Activated CD4-positive, alpha-beta T cell treated with anti-CD3 and anti-CD28 coated beads, Interleukin-2, amount 10 ng/mL, durations not matched to agents 24 days and 14 days (primary cell): ENCODE measurements at places on chromosomes 5 and 9.

DNA sequence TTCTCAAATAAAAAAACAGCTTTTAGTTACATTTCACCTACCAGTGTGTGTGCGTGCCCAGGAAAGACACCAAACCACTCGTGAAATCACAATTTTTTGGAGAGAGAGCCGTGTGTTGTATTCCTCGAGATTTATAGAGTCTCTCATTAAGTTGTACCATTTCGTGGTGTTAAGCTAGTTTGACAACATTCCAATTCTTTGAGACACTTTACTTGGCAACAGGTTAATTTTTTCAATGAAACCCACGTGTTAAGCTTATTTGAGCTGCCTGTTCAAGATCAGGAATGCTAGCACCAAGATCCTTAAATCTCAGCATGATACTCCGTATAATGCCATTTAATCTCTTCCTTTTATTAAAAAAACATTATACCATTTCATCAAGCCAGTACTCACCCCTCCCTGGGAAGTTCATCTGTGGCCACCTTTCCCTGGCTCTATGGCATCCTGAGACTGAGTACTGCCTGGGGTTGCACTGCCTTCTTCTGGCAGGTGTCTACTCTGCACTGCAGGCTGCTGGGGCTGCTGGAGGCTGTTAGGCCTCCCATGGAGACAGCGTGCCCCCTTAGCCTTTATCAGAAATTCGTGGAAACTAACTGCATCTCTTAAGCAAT, 143.7 kb downstream of the ARHGAP26 start:
- DNase-seq: no peak
- H3K36me3 ChIP-seq: peaks cover 18% of the 10 kb centered on the region

- no peaks in the 10 kb centered on the region for H3K4me1 ChIP-seq
- no peaks in the 10 kb centered on the region for H3K36me3 ChIP-seq
- no peak overlapping the region for H3K27ac ChIP-seq
- no peaks in the 10 kb centered on the region for H3K27me3 ChIP-seq
Measured at GRCh38 chr5:9479361-9479760, 66.5 kb downstream of the SEMA5A start.

- no peaks in the 10 kb centered on the region for H3K27me3 ChIP-seq
- peak overlapping the region; percentile 97 for H3K27ac ChIP-seq
- no peak for DNase-seq
- peak overlapping the region; percentile 97 for H3K4me3 ChIP-seq
- H3K36me3 ChIP-seq: peaks cover 22% of the 10 kb centered on the region
Measured at GRCh38 chr5:160419458-160420330, 813 bp upstream of the SLU7 start.

- H3K4me3 ChIP-seq: no peak overlapping the region
- no peak for DNase-seq
- H3K4me1 ChIP-seq: no peaks in the 10 kb centered on the region
- peaks cover 2% of the 10 kb centered on the region for H3K36me3 ChIP-seq
Measured at GRCh38 chr9:3436629-3437420, 89.0 kb downstream of the RFX3 start.

DNA sequence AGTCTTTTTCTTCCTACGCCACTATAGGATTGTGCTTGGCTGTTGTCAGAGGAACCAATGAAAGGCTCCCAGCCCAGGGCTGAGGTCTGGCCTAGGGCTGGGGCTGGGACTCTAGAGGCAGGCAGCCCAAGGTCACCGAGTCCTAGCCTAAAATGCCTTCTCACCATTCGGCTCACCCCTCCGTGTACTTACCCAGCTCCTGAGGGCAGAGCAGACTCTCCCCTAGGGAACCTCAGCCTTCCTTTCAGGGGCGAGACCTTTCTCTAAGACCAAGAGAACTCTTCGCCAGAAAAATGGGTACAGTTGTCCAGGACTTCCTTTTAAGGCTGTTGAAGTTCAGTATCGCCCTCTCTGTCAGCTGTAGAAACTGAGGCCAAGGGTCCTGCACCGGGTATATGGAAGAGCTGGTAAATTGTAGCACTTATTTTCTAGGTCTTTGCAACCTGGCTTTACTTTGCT, 1.7 kb upstream of the SPRY4 start:
- peaks cover 18% of the 10 kb centered on the region for H3K4me1 ChIP-seq
- H3K4me3 ChIP-seq: peak overlapping the region; percentile 89
- no peak for DNase-seq
- peaks cover 1% of the 10 kb centered on the region for H3K36me3 ChIP-seq

DNA sequence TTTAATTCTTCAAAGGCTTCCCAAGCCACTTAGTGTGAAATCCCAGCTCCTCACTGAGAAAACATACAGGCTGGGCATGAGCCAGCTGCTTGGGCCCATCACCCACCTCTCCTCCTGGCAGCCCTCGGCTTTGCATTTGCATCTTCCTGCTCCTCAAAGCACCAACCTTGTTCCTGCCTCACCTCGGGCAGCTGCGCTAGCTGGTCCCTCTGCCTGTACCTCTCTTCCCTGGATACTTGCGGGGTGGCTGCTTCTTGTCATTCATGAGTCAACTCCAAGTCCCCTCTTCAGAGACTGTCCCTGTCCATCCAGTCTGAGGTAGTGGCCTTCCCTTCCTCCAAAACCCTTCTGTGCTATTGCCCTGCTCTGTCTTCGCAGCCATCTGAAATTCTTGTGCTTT, 116.1 kb upstream of the CXCL14 start:
- no peak for DNase-seq
- no peaks in the 10 kb centered on the region for H3K36me3 ChIP-seq
- no peaks in the 10 kb centered on the region for H3K27me3 ChIP-seq
- no peak overlapping the region for H3K27ac ChIP-seq
- no peaks in the 10 kb centered on the region for H3K4me1 ChIP-seq

DNA sequence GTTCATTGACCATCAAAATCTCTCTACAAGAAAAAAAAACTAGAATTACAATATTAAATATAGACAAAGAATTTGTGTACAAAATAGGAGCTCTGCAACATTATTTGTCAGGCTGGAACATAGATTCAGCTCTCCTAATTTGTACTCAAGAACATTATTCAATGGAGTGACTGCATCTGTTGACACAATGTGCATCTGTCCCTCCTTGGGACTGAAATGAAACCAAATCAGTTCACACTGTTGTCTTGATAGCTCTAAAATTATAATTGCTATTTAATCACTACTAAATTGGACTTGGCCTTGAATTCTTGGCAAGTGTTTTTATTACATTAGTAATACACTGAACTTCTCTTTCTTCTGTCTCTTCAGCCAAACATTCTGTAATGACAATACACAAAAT, 47.7 kb downstream of the FTMT start:
- no peaks in the 10 kb centered on the region for H3K36me3 ChIP-seq
- H3K27ac ChIP-seq: no peak overlapping the region
- DNase-seq: no peak

DNA sequence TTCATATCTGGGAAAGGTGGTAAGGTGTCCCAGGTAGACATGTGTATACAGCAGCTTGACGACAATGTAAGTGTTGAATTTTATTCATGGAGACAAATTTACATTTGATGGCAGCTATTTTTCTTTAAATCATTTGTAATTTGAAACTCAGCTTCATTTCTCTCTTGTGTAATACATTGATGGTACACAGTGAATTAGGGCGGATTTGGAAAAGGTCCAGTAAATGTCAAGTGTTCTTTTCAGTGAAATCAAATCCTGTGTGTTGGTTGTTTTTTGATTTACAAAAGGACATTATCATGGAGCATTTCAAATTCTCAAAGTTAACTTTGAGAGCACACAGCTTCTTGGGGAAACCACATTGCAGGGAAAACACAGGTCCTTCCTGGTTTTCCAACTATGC, 30.0 kb upstream of the PCSK1 start:
- H3K27me3 ChIP-seq: peaks cover 19% of the 10 kb centered on the region
- no peak overlapping the region for H3K4me3 ChIP-seq
- no peak for DNase-seq
- H3K36me3 ChIP-seq: no peaks in the 10 kb centered on the region

- no peak for DNase-seq
- H3K4me3 ChIP-seq: no peak overlapping the region
- peaks cover 3% of the 10 kb centered on the region for H3K27me3 ChIP-seq
- H3K27ac ChIP-seq: no peak overlapping the region
- no peaks in the 10 kb centered on the region for H3K36me3 ChIP-seq
Measured at GRCh38 chr5:89010512-89010911, 127.5 kb upstream of the MEF2C start.

DNA sequence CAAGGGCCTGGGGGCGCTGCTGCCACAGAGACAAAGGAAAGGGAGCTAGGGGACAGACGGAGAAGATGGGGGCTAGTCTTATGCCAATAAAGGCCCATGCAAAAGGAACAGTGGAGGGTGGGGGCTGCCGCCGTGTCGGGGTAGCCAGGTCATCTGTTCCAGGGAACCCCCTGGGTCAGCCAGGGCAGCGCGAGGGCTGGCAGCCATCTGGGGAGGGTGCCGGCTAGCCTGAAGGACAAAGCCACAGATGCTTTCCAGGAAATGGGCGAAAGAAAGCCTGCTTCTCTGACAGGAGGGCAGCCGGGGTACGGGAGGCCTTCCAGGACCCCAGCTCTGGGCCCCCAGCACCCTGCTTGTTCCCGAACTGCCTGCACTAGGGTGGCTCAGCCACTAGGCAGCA, 1.6 kb upstream of the CARD9 start:
- no peak overlapping the region for H3K27ac ChIP-seq
- no peaks in the 10 kb centered on the region for H3K36me3 ChIP-seq
- no peak overlapping the region for H3K4me3 ChIP-seq
- no peaks in the 10 kb centered on the region for H3K27me3 ChIP-seq

DNA sequence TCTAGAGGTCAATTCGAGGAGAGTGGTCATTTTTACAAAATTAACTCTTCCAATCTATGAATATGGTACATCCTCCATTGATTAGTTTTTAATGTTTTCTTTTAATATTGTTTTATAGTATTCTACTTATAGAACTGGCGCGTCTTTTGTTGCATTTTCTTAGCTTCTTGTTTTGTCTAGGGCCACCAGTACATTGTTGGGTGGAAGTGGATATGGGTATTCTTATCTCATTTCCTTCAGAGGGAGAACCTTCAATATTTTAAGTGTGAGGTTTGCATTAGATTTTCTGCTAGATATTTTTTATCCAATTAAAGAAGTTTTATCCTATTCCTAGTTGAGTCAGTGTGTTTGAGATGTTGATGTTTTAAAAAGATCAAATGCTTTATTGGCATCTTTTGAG, 69.8 kb downstream of the RPS23 start:
- peaks cover 2% of the 10 kb centered on the region for H3K27me3 ChIP-seq
- no peak for DNase-seq
- no peaks in the 10 kb centered on the region for H3K36me3 ChIP-seq
- H3K4me1 ChIP-seq: no peaks in the 10 kb centered on the region
- no peak overlapping the region for H3K27ac ChIP-seq

- no peak for DNase-seq
- peaks cover 41% of the 10 kb centered on the region for H3K36me3 ChIP-seq
- H3K27ac ChIP-seq: no peak overlapping the region
Measured at GRCh38 chr9:122820490-122820845, 7.9 kb downstream of the PDCL start.

GRCh38 chr5:24364711-24365110, 280.1 kb downstream of the CDH10 start:
- no peak overlapping the region for H3K4me3 ChIP-seq
- no peak overlapping the region for H3K27ac ChIP-seq
- H3K4me1 ChIP-seq: no peaks in the 10 kb centered on the region
- H3K27me3 ChIP-seq: no peaks in the 10 kb centered on the region
- no peak for DNase-seq
- H3K36me3 ChIP-seq: no peaks in the 10 kb centered on the region

- peaks cover 24% of the 10 kb centered on the region for H3K4me1 ChIP-seq
- DNase-seq: no peak
- H3K27me3 ChIP-seq: peaks cover 4% of the 10 kb centered on the region
- no peak overlapping the region for H3K27ac ChIP-seq
Measured at GRCh38 chr5:138760448-138761110, 7.4 kb downstream of the CTNNA1 start.

DNA sequence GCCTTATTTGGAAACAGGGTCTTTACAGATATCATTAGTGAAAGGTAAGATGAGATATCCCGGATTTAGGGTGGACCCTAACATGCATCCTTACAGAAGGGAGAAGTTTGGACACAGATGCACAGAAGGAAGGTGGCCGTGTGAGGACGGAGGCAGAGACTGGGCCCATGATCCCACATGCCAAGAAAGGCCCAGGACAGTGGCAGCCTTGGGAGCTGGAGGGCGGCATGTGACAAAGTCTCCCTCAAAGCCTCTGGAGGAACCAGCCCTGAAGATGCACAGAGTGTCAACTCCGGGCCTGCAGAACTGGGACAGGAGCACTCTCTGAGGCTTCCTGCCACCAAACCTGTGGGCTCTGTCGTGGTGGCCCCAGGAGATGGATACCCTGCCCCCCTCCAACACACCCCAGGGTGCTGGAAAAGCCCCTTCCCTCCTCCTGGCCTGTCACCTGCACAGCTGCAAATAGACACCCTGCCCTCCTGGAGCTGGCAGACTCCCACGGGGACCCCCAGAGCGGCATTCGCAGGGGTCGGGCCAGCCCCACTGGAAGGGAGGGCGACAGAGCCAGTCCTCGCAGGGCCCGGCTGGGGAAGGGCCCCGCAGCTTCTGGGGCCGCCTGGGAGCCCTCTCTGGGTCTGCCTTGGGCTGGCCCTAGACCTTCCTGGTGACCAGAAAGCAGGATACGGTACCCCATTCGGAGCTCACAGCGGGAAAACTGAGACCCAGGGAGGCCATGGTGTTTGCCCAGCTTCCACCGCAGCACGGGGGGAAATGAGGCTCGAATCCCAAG, 7.9 kb downstream of the NACC2 start:
- peaks cover 2% of the 10 kb centered on the region for H3K4me1 ChIP-seq
- H3K4me3 ChIP-seq: no peak overlapping the region
- H3K36me3 ChIP-seq: no peaks in the 10 kb centered on the region

DNA sequence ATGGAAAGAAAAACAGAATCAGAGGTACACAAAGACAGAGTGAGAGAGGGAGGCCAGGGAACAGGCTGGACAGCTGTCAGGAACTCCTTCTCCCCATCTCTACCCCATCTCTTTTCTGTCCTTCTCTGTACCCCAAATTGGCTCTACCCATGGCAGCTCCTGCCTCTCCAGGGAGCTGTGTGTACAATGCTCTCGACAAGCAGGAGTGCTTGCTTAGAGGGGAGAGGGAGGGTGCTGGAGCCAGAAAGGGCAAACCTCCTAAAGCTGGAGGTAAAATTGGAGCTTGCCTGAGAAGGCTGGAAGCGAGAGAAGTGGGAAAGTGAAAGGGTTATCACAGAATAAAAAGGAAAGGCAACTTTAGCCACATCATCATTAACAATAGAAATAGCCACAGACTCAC, 6.4 kb downstream of the TPM2 start:
- no peak for DNase-seq
- peaks cover 6% of the 10 kb centered on the region for H3K4me1 ChIP-seq
- H3K4me3 ChIP-seq: no peak overlapping the region
- no peaks in the 10 kb centered on the region for H3K27me3 ChIP-seq
- peaks cover 1% of the 10 kb centered on the region for H3K36me3 ChIP-seq

DNA sequence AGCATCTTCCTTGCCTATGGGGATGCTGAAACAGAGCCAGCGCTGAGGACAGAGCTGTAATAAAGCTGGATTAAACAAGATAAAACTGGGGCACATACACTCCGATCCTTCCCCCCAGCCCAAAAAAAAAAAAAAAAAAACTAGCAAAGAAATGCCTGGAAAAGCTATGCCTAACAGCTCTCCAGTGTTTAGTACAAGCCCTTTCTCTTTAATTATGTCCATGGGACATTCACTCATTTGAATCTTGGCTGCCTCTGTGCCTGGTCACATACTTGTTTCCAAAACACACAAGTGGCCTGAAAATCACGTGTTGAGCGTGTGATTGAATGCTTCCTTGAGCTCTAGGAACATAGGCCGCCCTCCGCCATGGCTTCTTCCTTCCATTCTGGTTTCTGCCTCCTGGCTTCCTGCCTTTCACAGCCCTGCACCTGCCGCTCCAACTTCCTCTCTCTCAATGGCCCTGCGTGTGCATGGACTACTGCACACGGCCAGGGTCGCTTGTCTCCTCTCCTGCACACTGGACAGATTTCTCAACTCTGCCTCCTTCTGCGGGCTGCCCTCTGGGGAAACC, 111.0 kb upstream of the RETREG1 start:
- H3K36me3 ChIP-seq: no peaks in the 10 kb centered on the region
